ENCODE measurements at places on chromosomes 2 and 18. TPM values are rescaled to one million over a fixed set of nuclear protein-coding genes. Genes with fewer than 3 reads are reported as not detected.

DNA sequence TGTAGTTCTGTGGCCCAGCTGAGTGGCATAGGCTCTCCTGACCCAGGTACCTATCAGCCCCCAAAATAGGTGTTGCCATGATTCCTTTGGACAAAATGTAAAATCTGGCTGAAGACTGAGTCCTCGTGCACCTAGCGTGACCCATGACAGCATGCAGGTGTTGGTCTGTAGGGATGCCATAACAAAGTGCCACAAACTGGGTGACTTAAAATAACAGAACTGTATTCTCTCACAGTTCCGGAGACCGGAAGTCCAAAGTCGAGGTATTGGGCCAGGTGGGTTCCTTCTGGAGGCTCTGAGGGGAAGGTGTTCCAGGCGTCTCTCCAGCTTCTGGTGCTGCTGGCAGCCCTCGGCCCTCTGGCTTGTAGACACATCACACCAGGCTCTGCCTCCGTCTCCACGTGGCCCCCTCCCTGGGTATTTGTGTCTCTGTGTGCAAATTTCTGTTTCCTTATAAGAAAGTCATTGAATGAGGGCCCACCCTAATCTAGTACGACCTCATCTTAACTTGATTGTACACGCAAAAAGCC, 34.5 kb downstream of the LRRFIP1 start:
- H3K4me3 ChIP-seq, result no peak overlapping the region
- H3K27me3 ChIP-seq, result no peaks in the 10 kb centered on the region
- H3K36me3 ChIP-seq, result no peaks in the 10 kb centered on the region
- no peak overlapping the region for H3K27ac ChIP-seq
- no peak for DNase-seq
- peaks cover 4% of the 10 kb centered on the region for H3K4me1 ChIP-seq

GRCh38 chr2:1750933-1751766, 6.8 kb upstream of the PXDN start:
- H3K36me3 ChIP-seq, result no peaks in the 10 kb centered on the region
- H3K4me3 ChIP-seq, result no peak overlapping the region
- peak; percentile 78 for DNase-seq
- no peak overlapping the region for H3K27ac ChIP-seq
- H3K4me1 ChIP-seq, result no peaks in the 10 kb centered on the region

The PROC gene
- total RNA-seq, result not detected

The PARD3B gene
- total RNA-seq, result 24.1 TPM

The IL36B gene
- not detected for total RNA-seq

The SERPINB13 gene
- not detected for total RNA-seq

The SKOR2 gene
- total RNA-seq, result not detected

GRCh38 chr2:160411955-160412354, 81.7 kb downstream of the RBMS1 start:
- peaks cover 7% of the 10 kb centered on the region for H3K4me1 ChIP-seq
- H3K36me3 ChIP-seq, result no peaks in the 10 kb centered on the region
- H3K27ac ChIP-seq, result no peak overlapping the region
- DNase-seq, result no peak
- H3K27me3 ChIP-seq, result no peaks in the 10 kb centered on the region

The RRM2 gene
- total RNA-seq, result 1.3 TPM

DNA sequence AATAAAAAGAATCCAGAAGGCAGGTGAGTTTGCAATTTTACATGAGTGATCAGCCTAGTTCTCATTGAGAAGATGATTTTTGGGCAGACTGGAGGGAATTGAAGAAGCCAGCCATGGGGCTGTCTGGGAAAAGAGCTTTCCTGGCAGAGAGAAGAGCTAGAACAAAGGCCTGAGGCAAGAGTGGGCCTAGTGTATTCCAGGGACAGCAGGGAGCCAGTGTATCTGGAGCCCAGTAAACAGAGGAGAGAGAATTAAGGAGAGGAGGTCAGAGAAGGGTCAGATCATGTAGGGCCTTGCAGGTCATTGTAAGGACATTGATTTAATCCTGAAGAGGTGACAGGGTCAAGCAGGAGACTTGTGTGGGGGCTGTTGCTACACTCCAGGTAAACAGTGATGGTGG, 195.8 kb downstream of the SATB2 start:
- no peaks in the 10 kb centered on the region for H3K4me1 ChIP-seq
- H3K36me3 ChIP-seq, result no peaks in the 10 kb centered on the region
- no peak overlapping the region for H3K4me3 ChIP-seq
- H3K27ac ChIP-seq, result no peak overlapping the region
- no peak for DNase-seq
- H3K27me3 ChIP-seq, result no peaks in the 10 kb centered on the region

The STAT4 gene
- 1.2 TPM for total RNA-seq

DNA sequence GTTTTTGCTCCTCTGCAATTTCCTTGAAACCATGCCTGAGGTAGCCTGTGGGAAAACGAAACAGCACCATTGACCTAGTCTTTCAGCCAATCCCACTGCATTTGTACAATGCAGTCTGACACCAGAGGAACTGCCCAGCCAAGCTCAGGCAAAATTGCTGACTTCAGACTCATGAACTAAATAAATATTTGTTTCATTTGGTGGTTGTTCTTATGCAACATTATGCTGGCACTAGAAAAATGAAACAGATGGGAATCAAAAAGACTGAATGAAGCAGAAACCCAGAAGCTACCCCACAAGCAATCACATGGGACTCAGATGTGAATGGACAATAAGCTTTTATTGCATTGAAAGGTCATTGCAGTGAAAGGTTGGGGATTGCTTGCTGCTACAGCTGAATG, 1.7 kb downstream of the NAT8 start:
- H3K27ac ChIP-seq, result no peak overlapping the region
- H3K4me1 ChIP-seq, result peaks cover 34% of the 10 kb centered on the region
- H3K36me3 ChIP-seq, result no peaks in the 10 kb centered on the region

The CAMKMT gene
- total RNA-seq, result 10.1 TPM

The LYG2 gene
- total RNA-seq, result not detected

GRCh38 chr2:132733094-132733493, 63.1 kb upstream of the LYPD1 start:
- H3K27ac ChIP-seq, result no peak overlapping the region
- H3K4me1 ChIP-seq, result no peaks in the 10 kb centered on the region
- H3K36me3 ChIP-seq, result no peaks in the 10 kb centered on the region

The HOXD1 gene
- total RNA-seq, result 0.48 TPM

The XIRP2 gene
- not detected for total RNA-seq

DNA sequence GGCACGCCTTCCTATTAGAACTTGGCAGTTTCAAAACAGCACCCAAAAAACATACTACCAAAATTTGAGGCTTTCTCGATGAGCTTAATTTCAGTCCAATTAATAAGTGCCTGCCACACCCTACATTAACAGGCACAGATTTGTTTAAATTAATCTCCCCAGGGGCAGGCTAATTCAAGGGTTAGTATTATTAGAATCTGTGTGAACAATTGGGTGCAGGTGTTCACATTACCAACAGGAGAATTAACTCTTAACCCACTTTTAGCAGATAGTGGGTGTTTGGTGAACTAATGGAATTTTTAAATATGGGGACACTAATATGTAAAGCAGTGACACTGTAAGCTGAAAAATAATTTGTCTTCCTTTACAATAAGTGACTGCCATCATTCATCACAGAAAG, 4.1 kb downstream of the MBD2 start:
- H3K27ac ChIP-seq, result no peak overlapping the region
- no peaks in the 10 kb centered on the region for H3K36me3 ChIP-seq
- no peak for DNase-seq
- H3K4me3 ChIP-seq, result no peak overlapping the region
- H3K4me1 ChIP-seq, result peaks cover 5% of the 10 kb centered on the region
- no peaks in the 10 kb centered on the region for H3K27me3 ChIP-seq

GRCh38 chr18:135045-135444, 23.3 kb upstream of the USP14 start:
- H3K27me3 ChIP-seq, result no peaks in the 10 kb centered on the region
- no peak for DNase-seq
- no peaks in the 10 kb centered on the region for H3K36me3 ChIP-seq
- H3K27ac ChIP-seq, result no peak overlapping the region

DNA sequence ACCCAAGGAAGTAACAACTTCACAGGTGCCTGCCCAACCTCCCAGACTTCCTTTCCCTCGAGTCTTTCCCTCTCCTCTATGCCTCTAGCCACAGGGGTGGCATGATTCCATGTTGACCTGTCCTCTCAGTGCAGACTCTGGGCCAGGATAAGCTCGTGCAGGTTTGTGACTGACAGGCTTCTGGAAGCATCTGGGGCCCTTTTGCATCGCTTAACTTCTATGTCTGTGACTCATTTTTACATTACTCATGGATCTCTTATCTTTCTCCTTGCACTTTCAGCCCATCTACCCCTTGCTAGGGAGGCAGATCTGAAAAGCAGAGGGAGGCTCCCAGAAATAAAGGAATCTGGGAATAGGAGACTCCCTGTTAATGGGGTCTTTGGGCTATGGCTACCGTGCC, 98.5 kb upstream of the RIOK3 start:
- H3K4me3 ChIP-seq, result no peak overlapping the region
- H3K27me3 ChIP-seq, result no peaks in the 10 kb centered on the region
- no peak overlapping the region for H3K27ac ChIP-seq

DNA sequence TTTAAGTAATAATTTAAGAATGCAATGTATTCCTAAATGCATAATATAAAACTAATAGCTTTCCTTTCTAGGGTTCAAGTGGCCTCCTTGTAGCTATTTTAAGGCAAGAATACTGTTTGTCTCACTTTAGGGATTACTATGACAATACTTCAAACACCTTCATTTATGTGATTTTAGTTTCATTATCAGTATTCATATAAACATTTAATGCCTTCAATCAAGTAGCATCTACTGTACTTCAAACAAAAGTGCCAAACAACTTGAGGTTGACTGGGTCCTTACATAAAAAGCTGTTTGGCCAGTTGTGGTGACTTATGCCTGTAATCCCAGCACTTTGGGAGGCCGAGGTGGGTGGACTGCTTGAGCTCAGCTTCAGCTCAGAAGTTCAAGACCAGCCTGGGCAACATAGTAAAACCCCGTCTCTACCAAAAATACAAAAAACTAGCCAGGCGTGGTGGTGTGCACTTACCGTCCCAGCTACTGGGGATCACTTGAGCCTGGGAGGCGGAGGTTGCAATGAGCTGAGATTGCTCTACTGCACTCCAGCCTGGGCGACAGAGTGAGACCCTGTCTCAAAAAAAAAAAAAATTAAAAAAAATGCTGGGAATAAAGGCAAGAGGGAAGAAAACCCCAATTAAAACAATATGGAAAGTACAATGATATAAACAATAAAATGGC, 9.3 kb downstream of the MEX3C start:
- H3K27ac ChIP-seq, result no peak overlapping the region
- H3K4me3 ChIP-seq, result no peak overlapping the region
- no peak for DNase-seq
- H3K27me3 ChIP-seq, result no peaks in the 10 kb centered on the region
- peaks cover 10% of the 10 kb centered on the region for H3K4me1 ChIP-seq

The GAL3ST2 gene
- 0.50 TPM for total RNA-seq

The SLC4A5 gene
- 1.5 TPM for total RNA-seq

- no peaks in the 10 kb centered on the region for H3K36me3 ChIP-seq
- H3K4me3 ChIP-seq, result no peak overlapping the region
- H3K27me3 ChIP-seq, result no peaks in the 10 kb centered on the region
These were observed 155.3 kb downstream of the TANC1 start for GRCh38 chr2:159123786-159124185.

DNA sequence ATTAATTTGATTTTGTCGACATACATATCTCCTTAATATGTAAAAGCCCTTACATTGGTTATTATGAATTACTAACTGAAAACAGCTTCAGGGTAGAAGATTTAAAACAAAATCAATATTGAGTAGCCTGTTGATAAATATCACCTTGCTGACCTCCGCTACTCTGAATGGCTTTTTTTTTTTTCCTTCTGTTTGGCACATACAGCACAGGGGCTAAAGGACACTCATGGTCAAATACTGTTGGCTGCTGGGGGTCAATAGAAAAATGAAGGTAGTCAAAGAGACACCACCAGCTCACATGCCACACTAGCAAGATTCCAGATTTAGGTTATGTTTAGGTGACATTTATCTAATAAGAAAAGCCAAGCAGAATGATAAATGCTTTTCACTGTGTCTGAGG, 1642.4 kb upstream of the SLC39A10 start:
- H3K27ac ChIP-seq, result no peak overlapping the region
- H3K4me3 ChIP-seq, result no peak overlapping the region
- no peaks in the 10 kb centered on the region for H3K4me1 ChIP-seq
- no peak for DNase-seq

DNA sequence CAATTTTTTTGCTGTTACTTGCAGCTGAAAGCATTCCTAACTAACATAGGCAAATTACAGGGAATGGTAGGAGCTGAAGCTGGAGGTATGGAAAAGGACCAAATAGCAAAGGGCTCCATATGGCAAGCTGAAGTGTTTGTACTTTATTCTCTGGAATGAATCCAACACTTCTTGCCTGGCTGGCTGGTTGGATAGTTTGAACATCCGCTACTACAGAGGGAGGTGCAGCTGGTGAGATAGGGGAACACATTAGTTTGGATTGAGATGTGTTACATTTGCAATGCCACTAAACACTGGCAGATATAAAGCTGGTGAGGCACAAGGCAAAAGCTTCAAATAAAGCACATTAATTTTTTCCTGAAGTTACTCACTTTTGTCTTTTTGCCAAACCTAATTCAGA, 291.5 kb downstream of the SP3 start:
- no peak overlapping the region for H3K4me3 ChIP-seq
- H3K27ac ChIP-seq, result no peak overlapping the region
- no peak for DNase-seq
- H3K36me3 ChIP-seq, result no peaks in the 10 kb centered on the region
- no peaks in the 10 kb centered on the region for H3K4me1 ChIP-seq

The CFAP65 gene
- total RNA-seq, result 0.95 TPM

DNA sequence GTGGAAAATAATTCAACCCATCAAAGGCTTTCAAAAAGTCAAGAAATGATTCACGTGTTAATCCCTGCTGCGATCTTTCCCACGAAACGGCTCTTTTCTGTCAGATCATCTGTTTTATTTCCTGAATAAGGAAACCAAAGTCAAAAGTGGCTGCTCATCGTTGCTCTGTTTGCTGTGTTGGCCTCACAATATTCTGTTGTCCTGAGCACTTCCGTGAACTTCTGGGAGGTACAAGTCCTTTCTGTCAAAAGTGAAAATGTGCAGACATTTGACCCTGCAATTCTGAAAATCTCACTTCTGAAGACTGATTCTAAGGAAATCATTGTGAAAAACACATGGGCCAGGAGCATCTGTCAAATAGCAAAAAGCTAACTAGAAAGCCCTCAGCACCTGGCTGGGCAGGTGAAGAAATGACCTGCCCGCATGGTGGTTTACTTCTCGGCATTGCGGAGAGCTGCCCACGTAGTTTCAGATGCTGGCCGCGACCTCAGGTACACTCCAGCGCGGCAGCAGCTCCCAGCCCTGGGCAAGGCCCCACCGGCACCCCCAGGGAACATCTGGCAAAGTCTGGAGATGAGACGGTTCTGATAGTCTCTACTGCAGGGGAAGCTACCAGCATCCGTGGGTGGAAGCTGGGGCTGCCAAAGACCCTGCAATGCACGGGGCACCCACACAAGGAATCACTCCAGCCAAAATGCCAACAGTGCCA, 31.9 kb upstream of the GPC1 start:
- no peaks in the 10 kb centered on the region for H3K36me3 ChIP-seq
- no peak for DNase-seq
- H3K4me1 ChIP-seq, result no peaks in the 10 kb centered on the region

GRCh38 chr2:226169751-226170581, 629.7 kb downstream of the IRS1 start:
- no peaks in the 10 kb centered on the region for H3K27me3 ChIP-seq
- no peak overlapping the region for H3K27ac ChIP-seq
- no peak overlapping the region for H3K4me3 ChIP-seq
- H3K4me1 ChIP-seq, result no peaks in the 10 kb centered on the region
- DNase-seq, result no peak
